ENCODE measurements at places on chromosomes 11 and 22.
A peak's percentile ranks its signal among the peaks of the same experiment; 100 is the strongest.

GRCh38 chr11:46278387-46279125, 1.1 kb downstream of the CREB3L1 start:
- no peak for DNase-seq

DNA sequence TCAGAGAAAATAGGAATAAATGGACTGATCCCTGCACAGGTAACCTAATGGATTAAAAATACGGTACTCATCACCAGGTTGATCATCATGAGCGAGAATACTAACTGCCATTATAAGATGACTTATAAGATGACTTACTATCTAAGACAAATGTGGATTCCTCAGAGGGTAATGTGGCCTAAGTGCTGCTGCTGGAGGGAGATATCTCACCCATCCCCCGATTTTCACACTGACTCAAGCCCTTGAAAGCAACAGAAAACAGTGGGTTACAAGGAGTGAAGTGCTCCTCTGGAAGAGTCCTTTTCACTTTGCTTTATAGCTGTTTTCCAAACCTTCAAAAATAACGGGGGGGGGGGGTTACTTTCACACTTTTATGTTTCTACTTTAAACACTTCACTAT, 920 bp downstream of the TMEM218 start:
- DNase-seq, result no peak

DNA sequence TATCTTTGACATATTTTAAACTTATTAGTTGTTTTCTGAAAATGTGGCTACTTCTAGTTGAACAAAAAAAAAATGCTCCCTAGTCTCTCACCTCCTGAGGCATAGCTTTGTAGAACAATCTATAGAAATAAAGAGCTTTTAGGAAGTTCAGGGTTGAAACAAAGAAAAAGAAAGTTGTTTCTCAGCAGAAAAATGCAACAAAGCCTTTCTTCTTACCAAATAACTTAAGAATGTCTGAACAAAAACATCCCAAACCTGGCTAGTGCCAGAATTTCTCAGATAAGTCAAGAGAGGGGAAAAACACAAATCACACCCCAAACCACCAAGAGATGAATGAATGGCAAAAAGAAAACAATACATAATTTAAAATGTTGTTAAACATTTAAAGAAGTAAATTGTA, 114.1 kb downstream of the MAML2 start:
- DNase-seq, result no peak

GRCh38 chr22:30277547-30278344, 11.1 kb upstream of the OSM start:
- no peak for DNase-seq

- no peak for DNase-seq
Measured at GRCh38 chr11:44581246-44581645, 15.8 kb downstream of the CD82 start.

DNA sequence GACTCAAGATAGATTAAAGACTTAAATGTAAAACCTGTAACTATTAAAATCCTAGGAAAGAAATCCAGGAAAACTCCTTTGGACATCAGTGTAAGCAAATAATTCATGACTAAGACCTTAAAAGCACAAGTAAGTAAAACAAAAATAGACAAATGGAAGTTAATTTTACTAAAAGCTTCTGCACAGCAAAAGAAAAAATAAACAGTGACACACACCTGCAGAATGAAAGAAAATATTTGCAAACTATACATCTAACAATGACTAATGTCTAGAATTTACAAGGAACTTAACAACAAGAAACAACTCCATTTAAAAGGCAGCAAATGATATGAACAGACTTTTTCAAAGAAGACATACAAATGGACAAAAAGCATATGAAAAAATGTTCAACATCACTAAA, 359.1 kb downstream of the LUZP2 start:
- no peak for DNase-seq

DNA sequence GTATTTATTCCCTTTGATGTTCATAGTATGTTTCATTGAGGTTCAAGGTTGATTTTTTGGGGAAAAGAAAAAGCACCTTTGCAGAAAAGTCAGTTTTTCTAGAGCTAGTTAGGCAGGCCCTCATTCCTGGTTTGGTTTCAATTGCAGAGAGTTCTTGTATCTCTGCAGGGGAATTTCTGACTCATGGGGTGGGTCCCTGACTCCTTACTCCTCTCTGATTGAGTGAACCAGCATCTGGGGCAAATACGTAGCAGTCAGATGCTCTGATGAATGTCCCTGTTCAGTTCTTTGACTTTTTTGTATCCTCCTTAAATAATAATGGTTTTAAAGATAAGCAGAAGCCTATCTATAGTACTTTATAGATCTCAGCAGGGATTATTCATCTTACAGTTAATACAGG, 7.7 kb upstream of the NCR3LG1 start:
- DNase-seq, result no peak

DNA sequence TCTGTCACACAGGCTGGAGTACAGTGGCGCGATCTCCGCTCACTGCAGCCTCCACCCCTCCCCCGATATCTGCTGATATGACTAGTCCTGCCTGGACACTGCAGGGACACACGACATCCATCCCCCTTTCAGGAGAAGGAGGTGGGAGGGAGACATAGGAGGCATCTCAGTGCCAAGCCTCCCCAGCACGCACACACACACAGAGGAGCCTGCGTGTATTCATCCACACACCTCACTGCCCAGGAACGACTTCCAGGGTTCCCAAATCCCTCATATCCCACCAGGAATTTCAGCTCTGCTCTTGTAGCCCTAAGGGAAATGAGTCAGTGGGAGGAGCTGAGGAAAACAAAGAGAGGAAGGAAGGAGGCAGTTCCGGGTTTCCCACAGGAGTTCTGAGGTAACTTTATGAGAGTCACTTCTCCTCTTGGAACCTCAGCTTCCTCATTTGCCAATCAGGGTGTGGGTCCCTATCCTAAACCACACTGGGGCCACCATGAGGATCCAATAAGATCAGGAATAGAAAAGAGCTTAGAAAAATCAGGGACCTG, 37.2 kb upstream of the ACER3 start:
- DNase-seq, result no peak

DNA sequence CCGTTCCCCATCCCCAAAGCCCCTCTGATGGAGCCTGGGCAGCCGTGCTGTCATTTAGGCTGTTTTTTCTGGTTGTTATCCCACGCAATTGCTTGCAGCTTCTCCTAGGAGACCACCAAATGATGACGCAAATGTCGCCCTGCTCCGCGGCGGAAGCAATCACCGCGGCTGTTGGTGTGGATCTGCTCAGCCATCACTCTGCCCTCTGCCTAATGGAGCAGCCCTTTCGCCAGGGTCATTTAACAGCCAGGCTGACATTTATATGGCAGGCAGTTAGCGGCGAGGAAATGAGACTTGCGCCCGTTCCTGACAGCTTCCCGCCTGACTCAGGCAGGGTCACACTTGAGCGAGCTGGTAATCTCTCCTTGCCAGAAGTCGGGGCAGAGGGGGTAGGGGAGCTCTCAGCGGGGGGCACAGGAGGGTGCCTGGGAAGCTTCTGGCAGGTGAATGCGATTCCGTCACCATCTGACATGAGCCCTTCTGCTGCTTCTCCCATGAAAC, 97.9 kb upstream of the RTL6 start:
- no peak for DNase-seq

- DNase-seq, result peak; percentile 40
Measured at GRCh38 chr11:102318469-102318868, 1.2 kb downstream of the BIRC3 start.

GRCh38 chr22:37844904-37845329, 783 bp upstream of the ANKRD54 start:
- DNase-seq, result no peak

- peak; percentile 83 for DNase-seq
Measured at GRCh38 chr11:85810871-85811611, at the start of gene SYTL2. Gene SYTL2, minus strand, starts transcription at chr11:85811141. Its CDS starts 53,416 bp downstream, at chr11:85757725.

DNA sequence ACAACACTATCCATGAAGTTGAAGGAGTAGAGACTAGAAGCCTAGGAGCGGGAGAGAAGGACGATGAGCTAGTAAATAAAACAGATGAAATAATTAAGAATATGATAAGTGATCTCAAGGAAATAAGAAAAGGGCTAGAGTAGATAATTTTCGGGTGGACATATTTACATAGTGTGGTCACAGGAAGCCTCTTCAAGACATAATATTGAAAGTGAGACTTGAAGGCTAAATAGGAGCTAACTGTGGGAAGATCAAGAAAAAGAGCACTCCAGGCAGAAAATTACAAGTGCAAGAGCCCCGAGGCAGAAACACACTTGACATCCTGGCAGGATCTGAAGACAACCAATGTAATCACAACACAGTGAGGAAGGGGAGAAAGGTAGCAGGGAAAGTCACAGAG, 11.9 kb upstream of the PPFIBP2 start:
- DNase-seq, result no peak

GRCh38 chr11:18145025-18145424, 12.7 kb downstream of the MRGPRX3 start:
- DNase-seq, result no peak
